ENCODE measurements at places on chromosomes 3 and 15. TPM values are rescaled to one million over a fixed set of nuclear protein-coding genes. Genes with fewer than 3 reads are reported as not detected.

- peaks cover 37% of the 10 kb centered on the region for H3K4me1 ChIP-seq
- DNase-seq = no peak
- H3K27me3 ChIP-seq = no peaks in the 10 kb centered on the region
- no peak overlapping the region for H3K4me3 ChIP-seq
- H3K36me3 ChIP-seq = no peaks in the 10 kb centered on the region
These were observed 23.6 kb downstream of the MBNL1 start for GRCh38 chr3:152292366-152292765.

GRCh38 chr15:69951256-69951897 lies 146.3 kb downstream of the TLE3 start:
- no peak for DNase-seq
- H3K36me3 ChIP-seq = no peaks in the 10 kb centered on the region
- H3K27ac ChIP-seq = no peak overlapping the region
- peaks cover 13% of the 10 kb centered on the region for H3K27me3 ChIP-seq
- H3K4me3 ChIP-seq = no peak overlapping the region

DNA sequence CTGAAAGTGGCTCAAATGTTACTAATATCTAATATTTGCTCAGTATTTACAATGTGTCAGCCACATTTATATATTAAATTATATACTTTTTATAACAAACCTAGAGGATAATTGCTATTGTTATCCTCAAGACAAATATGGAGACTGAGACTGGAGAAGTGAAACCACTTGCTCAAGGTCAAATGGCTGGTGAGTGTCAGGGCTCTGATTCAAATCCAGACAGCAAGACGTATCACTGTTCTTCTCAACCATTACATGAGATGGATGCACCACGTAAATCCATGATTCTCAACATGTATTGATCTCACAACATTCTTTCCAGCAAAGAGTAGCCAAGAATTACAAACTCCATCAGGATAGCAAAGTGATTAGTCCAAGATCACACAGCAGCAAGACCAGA lies 53.8 kb upstream of the CPB1 start:
- no peaks in the 10 kb centered on the region for H3K4me1 ChIP-seq
- no peak overlapping the region for H3K27ac ChIP-seq
- H3K36me3 ChIP-seq = no peaks in the 10 kb centered on the region
- DNase-seq = no peak
- no peaks in the 10 kb centered on the region for H3K27me3 ChIP-seq

The BSN gene
- total RNA-seq = 0.70 TPM

- no peak overlapping the region for H3K4me3 ChIP-seq
- no peaks in the 10 kb centered on the region for H3K27me3 ChIP-seq
- H3K27ac ChIP-seq = no peak overlapping the region
- 0 out of 2 replicates have a peak, but pooled peaks cover under 1% of the 10 kb centered on the region for H3K4me1 ChIP-seq
- H3K36me3 ChIP-seq = no peaks in the 10 kb centered on the region
These were observed 82.1 kb upstream of the PRTG start for GRCh38 chr15:55824857-55825613.

The SPINK8 gene
- not detected for total RNA-seq

- no peak for DNase-seq
- no peak overlapping the region for H3K4me3 ChIP-seq
- no peaks in the 10 kb centered on the region for H3K27me3 ChIP-seq
- H3K27ac ChIP-seq = no peak overlapping the region
These were observed 27.4 kb upstream of the FAM174B start for GRCh38 chr15:92682741-92683510.

The RETNLB gene
- total RNA-seq = not detected

DNA sequence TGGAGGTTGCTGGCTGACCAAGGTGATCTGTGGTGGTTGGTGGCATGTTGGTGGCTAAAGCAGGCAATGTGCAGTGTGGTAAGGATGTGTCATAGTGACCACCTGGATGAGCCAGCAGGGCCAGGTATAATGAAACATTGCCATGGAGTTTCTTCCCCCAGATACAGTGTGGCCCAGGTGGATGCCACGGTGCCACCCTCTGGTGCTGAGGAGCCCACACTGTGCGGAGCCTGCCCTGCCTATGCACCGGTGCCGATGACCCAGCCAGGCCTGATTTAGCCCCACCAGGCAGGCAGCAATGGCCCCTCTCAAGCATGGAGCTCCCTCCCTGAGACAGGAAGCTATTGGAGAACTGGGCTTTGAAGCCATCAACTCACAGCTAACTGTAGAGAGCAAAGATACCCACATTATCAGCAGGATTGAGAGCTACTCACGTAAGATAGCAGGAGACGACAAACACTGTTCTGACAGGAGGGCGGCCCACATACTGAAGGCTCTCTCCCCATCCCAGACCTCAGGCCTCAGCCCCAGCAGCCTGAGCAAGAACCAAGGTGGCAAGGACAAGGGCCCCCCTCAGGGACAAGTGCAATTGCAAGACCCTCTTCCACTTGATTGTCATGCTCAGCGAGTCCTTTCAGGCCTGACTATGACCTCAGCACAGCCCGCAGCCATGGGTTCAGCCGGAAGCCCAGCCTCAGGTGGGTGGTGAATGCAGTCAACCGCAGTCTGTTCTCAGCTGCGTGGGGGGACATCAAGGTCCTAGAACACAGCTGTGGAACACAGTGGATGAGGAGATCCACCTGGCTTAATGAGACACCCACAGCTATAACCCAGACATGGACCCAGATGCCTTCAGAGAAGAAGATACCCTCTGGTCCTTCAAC lies 82.8 kb upstream of the CDV3 start:
- H3K4me3 ChIP-seq = no peak overlapping the region
- DNase-seq = no peak
- no peak overlapping the region for H3K27ac ChIP-seq
- H3K36me3 ChIP-seq = no peaks in the 10 kb centered on the region
- peaks cover 17% of the 10 kb centered on the region for H3K4me1 ChIP-seq

The PPP1R14D gene
- 0.53 TPM for total RNA-seq

The CCDC54 gene
- not detected for total RNA-seq

The FRMD5 gene
- 1.00 TPM for total RNA-seq

GRCh38 chr3:37308247-37308646 lies 133.9 kb upstream of the LRRFIP2 start:
- peak; percentile 7 for DNase-seq
- no peak overlapping the region for H3K4me3 ChIP-seq
- H3K27me3 ChIP-seq = no peaks in the 10 kb centered on the region
- no peak overlapping the region for H3K27ac ChIP-seq
- H3K36me3 ChIP-seq = peaks cover 32% of the 10 kb centered on the region

The UBP1 gene
- total RNA-seq = 56.7 TPM

GRCh38 chr15:78315686-78316282 lies 16.4 kb upstream of the SKIC8 start:
- H3K4me3 ChIP-seq = no peak overlapping the region
- DNase-seq = peak; percentile 47
- H3K4me1 ChIP-seq = no peaks in the 10 kb centered on the region
- peaks cover 46% of the 10 kb centered on the region for H3K27me3 ChIP-seq
- H3K27ac ChIP-seq = no peak overlapping the region
- H3K36me3 ChIP-seq = no peaks in the 10 kb centered on the region

- no peak for DNase-seq
- no peak overlapping the region for H3K4me3 ChIP-seq
- no peaks in the 10 kb centered on the region for H3K36me3 ChIP-seq
- no peaks in the 10 kb centered on the region for H3K4me1 ChIP-seq
- peaks cover 23% of the 10 kb centered on the region for H3K27me3 ChIP-seq
These were observed 258.7 kb downstream of the SLCO3A1 start for GRCh38 chr15:92112180-92112579.

DNA sequence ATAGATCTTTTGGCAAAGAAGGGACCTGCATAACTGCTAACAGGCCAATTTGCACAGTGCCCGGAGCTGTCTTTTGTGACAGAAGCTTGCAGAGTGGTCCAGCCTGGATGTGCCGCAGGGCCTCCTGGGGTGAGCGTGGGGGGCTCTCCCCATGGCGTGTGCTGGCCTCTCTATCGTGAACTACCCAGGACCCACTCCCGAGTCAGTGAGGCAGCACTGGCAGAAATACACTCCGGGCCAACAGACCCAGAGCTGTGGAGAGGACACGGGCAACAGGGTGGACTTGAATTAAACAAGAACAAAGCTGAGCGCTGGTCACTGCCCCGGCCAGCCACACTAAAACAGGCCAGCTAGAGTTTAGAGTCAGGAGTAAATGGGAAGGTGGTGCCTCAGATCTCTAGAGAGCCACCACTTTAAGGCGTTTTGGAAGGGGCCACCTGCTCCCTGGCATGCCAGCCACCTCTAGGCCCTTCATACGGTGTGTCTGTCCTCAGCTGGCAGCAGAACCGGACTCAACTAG lies 152.1 kb downstream of the KLF13 start:
- peaks cover 22% of the 10 kb centered on the region for H3K27me3 ChIP-seq
- H3K4me1 ChIP-seq = no peaks in the 10 kb centered on the region
- no peak overlapping the region for H3K4me3 ChIP-seq

GRCh38 chr3:190352861-190353457 lies 30.7 kb upstream of the CLDN1 start:
- H3K27me3 ChIP-seq = no peaks in the 10 kb centered on the region
- H3K4me3 ChIP-seq = no peak overlapping the region
- no peak overlapping the region for H3K27ac ChIP-seq
- no peaks in the 10 kb centered on the region for H3K36me3 ChIP-seq

DNA sequence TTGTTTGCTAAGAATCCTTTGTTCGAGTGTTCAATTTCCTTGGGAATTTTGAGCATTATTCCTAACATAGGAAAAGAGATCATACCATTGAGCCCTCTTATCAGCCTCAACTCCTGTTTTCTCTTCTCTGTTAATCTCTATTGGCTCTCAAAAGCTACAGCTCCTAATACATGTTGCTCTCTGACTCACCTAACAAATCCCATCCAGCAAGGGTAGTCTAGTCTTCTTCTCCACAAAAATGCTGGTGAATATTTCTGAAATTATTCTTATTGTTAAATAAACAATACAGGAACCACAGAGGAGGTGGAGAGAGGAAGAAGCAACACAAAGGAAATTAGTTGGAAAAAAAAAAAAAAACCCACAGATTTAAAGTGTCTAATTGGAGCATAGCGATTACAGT lies 325.8 kb upstream of the NAALADL2 start:
- H3K27ac ChIP-seq = no peak overlapping the region
- no peak for DNase-seq
- no peaks in the 10 kb centered on the region for H3K36me3 ChIP-seq
- no peaks in the 10 kb centered on the region for H3K4me1 ChIP-seq
- H3K4me3 ChIP-seq = no peak overlapping the region

DNA sequence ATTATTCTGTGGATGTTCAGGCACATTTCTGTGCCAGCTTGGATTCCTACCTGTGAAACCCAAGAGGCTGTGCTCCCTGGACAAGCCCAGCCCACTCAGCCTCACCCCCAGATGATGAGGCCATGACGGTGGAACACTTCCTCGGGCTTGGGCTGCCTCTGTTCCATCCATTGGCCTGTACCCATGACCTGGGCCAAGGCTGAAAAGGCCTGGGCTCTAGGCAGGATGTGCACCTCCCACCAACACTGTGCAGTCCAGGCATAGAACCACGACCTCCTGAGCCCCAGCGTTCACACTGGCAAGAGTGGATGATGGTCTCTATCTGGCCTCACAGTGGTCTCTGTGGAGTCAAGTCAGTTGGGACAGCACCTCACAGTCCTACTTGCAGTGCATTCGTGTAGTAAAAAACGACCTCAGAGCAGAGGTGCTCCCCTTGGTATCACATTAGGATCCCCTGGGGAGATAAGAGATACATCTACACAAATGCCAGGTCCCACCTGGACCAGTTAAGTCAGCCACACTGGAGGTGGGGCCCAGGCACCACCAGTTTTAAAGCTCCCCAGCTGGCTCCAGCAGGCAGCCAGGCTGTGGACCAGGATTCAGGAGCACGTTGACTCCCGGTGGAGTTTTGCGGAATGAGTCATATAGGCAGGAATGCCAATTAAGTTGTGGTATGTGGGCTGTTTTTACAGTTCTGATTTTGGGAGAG lies 39.0 kb upstream of the IGF1R start:
- peaks cover 19% of the 10 kb centered on the region for H3K27me3 ChIP-seq
- peaks cover 12% of the 10 kb centered on the region for H3K4me1 ChIP-seq
- no peaks in the 10 kb centered on the region for H3K36me3 ChIP-seq
- no peak overlapping the region for H3K27ac ChIP-seq
- no peak overlapping the region for H3K4me3 ChIP-seq
- no peak for DNase-seq

DNA sequence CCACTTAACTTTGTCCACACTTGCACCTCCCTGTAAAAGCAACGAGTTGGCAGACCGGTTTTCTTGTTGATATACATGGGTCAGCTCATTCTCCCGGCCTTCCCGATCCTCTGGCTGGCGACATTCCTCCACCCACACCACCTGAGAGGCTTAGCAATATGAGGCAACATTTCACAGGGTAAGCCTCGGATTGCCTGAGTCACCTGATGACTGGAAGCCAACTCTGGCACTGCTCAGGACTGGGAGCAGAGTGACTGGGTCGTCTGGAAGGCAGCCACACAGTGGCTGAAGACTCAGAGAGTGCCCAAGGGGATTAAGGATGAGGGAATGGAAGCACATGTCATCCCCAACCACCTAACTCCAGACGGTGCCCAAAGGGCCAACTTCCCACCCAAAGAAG lies 9.8 kb downstream of the HOMER2 start:
- H3K36me3 ChIP-seq = no peaks in the 10 kb centered on the region
- H3K4me1 ChIP-seq = peaks cover 13% of the 10 kb centered on the region
- DNase-seq = peak; percentile 16

The CPEB1 gene
- 0.07 TPM for total RNA-seq

The CDHR4 gene
- total RNA-seq = not detected

The ZNF501 gene
- total RNA-seq = 2.8 TPM

- H3K36me3 ChIP-seq = no peaks in the 10 kb centered on the region
- no peaks in the 10 kb centered on the region for H3K27me3 ChIP-seq
- no peak overlapping the region for H3K4me3 ChIP-seq
- no peak for DNase-seq
These were observed 34.0 kb downstream of the ATP13A4 start for GRCh38 chr3:193520738-193521137.
